ENCODE measurements at places on chromosomes 1 and 21.

- DNase-seq = no peak
Measured at GRCh38 chr1:89737985-89738510, 82.8 kb upstream of the LRRC8D start.

GRCh38 chr1:207672522-207673130 lies 27.7 kb downstream of the CR1L start:
- no peak for DNase-seq

DNA sequence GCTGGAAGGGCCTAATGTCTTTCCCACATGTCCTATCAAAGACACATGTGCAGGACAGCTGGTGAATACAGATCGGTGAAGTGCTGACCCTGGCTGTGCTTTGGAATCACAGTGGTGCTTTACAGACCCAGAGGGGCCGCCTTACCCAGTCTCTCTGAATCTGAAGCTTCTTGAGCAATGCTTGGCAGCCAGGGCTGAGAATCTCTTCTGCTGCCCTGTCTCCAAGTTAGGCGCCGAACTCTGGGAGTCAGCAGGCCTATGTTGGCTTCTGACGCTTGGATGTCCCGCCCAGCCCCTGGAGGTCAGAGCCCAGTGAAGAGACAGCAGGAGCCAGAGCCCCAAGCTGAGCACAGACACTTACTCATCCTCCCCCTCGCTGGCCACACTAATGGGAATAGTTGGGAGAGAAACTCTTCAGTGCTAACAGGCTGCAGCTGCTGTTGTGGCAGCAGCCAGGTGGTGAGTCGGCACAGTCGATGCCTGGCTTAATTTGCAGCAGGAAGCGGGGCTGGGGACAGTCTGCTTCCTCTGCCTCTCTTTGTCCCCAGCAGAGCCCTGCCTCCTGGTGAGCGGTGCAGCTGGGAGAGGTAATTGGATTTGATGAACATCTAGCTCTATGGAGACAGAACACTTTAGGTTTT lies 68.1 kb downstream of the URB2 start:
- peak; percentile 98 for DNase-seq

GRCh38 chr1:207669528-207670009 lies 24.6 kb downstream of the CR1L start:
- no peak for DNase-seq

DNA sequence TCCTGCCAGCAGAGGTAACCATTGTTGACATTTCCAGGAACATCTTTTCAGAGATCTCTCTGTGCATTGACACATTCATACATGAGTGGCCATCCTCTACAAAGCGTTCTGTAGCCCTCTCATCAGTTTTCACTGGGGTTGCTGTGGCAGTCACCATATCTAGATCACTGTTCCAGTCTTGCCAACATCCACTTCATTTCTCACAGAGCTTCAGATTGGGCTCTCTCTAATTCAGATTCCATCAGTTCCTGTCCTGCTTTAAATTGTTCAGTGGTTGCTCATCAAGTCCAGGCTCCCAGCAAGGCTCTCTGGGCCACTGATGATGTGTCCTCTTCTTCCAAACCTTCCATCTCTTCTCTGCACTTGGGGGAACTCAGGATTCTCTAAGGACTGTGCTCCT lies 173.7 kb downstream of the KCNJ6 start:
- no peak for DNase-seq

DNA sequence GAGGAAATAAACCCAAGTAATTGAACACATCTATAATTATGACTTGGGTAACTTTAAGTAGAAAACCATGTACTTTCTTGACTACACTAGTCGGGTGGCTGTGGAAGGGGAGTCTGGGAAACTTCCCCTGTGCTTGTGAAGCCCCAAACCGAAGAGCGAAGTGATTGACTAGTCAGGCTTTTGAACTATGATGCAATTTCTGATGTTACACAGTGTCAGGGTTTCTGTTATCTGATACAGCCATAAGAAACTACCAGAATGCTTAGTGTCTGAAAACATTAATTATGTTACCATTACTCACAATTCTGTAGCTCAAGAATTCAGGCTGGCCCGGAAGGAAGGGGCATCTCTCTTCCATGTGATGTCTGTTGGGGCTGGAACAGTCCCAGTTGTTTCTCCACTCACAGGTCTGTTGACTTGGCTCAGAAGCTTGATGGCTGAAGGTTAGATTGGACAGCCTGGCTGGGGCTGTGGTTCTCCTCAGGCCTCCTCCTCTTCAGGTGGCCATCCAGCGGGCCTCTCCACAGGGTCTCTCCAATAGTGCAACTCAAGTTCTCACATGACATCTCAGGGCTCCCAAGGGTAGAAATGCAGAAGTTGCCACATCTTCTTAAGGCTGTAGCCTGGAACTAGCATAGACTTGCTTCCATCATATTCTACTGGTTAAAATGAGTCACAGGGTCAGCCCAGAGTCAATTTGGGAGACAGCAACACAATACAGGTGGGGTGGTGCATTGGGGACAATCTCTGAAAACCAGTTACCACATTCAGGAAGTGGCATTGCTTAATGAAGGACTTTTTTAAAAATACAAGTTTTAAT lies 8.3 kb upstream of the C8B start:
- no peak for DNase-seq

DNA sequence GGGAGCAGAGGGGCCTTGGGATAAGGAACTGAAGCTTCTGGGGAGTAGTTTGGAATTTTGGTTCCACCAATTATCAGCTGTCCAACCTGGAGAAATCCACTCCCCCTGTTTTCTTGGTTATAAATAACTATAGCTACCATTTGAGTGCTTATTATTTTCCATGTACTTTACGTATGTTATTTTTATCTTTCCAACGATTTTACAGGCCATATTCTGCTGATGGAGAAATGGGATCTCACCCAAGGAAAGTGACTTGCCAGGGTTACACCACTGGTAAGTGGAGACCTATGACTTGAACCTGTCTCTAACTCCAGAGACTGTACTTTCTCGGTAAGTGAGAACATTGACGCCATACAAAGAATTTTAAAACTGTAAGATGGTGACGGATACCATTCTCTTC lies 49.0 kb upstream of the CD34 start:
- DNase-seq = no peak

DNA sequence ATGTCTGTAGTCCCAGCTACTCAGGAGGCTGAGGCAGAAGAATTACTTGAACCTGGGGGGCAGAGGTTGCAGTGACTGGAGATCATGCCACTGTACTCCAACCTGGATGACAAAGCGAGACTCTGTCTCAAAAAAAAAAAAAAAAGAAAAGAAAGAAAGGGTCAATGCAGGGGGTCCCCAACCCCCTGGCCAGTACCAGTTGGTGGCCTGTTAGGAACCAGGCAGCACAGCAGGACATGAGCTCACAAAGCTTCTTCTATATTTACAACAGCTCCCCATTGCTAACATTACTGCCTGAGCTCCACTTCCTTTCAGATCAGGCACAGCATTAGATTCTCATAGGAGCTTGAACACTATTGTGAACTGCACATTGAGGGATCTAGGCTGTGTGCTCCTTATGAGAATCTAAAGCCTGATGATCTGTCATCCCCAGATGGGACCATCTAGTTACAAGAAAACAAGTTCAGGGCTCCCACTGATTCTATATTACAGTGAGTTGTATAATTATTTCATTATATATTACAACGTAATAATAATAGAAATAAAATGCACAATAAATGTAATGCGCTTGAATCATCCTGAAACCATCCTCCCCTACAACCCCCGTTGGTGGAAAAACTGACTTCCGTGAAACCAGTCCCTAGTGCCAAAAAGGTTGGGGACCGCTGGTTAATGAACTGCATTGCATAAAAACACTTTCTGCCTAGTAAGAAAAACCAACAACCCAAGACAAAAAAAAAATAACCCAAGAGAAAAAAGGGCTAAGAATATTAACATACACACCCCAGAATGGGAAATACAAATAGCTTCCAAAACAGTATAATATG lies 2.8 kb downstream of the ZBTB8OS start:
- DNase-seq = no peak

DNA sequence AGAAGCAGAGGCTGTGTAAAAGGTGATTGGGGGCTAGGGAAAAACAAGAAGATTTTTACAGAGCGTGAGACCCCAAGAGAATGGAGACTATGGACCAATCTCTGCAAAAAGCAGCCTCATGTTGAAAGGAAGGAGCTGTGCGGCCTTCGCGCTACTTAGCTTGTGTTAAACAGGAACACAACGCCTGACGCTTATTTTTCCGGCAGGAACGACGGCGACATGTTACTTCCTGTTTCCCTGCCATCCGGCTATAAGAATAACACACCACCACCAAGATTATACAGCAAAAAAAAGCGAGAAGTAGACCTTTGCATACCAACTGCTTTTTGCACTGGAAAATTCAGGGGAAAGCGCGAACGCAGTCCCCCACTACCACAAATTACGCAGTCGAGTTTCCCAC lies 272.7 kb downstream of the FAM72C start:
- no peak for DNase-seq

GRCh38 chr21:32331444-32332305 lies 33.0 kb downstream of the MRAP start:
- DNase-seq = no peak

DNA sequence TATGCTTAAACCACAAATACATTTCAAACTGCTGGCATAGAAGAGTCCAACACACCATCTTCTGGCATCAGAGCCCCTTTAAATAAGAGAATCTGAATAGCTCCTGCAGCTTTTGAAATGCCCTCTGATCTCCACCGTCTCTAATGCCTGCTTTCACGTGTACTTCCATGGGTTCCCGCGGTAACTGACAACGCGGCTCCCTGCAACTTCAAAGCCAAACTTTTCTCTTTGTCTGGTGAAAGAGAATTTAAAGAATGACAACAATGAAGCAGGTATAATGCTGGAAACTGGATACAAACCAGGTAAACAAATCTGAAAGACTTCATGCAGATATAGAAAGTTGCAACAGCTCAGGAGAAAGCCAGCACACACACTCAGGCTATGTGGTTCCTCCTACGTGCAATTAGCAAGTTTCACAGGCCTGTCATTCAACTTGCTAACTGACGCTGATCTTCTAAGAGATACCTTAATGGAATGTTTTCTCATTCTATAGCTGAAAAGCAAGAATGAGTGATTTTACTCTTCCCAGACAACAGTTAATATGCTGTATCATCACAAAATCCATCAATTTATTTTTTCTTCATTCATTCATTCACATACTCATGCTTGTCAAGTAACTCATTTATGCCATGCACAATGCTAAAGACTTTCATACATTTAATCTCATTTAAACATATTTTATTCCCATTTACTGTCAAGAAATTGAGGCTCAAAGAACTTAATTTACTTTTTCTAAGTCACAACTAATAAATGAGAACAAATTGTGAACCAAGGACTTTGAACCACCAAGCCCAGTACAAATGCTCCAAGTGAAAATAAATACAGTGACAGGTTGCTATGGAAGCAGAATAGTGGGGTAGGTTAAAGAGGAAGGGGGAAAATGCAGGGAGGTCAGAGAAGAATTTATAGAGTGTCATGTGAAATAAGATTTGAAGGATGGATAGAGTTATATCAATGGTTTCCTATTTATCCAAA lies 202.7 kb upstream of the SNX7 start:
- no peak for DNase-seq

DNA sequence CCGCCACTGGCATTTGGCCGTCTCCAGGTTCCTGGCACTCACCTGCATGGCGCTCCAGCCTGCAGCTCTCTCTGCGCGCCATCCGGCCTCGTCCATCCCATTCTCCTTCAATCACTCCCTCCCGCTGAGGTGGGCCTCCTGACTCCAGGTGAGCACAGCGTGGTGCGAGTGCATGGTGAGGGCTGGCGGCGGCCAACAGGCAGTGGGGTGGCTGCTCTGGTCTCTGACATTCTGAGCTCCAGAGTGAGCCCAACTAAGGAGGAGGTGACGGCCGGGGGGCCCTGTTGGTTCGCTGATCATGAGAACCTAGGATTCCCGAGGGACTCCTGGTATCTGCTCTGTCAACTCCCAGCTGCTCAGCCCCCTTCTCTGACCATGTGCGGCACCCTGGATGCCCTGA lies 130.4 kb downstream of the AJAP1 start:
- DNase-seq = no peak

DNA sequence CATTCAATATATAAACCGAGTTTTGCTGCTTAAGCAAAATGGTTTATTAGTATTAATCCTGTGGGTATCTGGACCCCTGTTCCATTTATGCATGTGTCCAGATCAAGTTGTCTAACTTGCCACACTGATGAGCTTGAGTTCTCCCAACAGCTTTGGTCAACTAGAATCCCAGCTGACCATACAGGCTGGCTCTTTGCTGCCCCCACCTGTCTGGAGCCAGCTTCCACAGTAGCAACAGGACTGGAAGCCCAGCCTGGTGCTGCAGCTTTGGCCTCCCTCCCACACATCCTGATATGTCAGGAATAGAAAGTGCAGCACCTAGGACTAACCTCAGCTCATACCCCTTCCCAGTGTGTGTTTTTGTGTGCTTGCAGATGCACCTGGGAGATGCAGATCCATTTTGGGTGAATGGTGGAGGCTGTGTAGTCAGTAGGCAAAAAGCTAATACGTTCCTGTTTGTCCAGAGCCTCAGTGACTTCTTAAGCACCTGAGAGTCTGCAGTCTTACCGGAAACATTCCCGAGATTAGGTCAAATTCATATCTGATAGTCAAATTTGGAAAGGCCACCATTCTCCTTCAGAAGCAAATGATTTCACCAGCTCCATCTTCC lies 40.9 kb upstream of the BEND5 start:
- DNase-seq = no peak

DNA sequence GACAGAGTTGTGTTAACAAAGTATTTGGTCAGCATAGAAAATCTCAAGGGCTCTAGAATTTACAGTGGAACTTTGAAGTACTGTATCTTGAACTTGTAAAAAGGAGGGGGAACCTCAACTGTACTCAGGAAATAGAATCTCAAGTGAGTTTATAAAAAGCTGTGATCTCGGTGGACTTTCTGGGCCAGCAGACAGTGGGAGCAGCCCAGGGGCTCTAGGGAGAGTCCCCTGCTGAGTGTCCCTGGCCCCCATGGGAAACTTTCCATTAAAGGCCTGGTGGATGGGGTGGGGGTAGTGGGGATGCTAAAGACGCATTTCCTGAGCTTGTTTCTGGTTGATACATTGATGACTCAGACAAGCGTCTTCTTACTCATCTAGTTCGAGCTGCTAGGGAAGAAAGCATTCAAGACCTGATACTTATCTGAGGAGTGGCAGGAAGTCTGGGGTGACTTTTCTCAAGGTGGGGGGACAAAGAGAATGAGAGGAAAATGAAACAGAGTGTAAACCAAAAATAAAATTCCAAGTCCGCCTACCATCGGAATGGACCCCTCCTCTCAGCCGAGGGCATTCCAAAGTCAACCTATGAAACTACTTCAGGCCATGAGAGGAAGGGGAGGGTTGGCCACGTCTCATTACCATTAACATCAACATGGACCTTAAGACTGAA lies 65.5 kb downstream of the NID1 start:
- no peak for DNase-seq

GRCh38 chr1:41851589-41851988 lies 67.1 kb downstream of the HIVEP3 start:
- DNase-seq = no peak

GRCh38 chr1:66925558-66925910 lies 744 bp downstream of the MIER1 start:
- DNase-seq = no peak

GRCh38 chr1:200909071-200909470 lies 14.4 kb downstream of the INAVA start:
- no peak for DNase-seq

- no peak for DNase-seq
Measured at GRCh38 chr1:183505454-183506089, 33.3 kb downstream of the SMG7 start.
